Cerebellar nuclear complex (tissue), 1 donor: ENCODE measurements at places on chromosomes 12 and 14.

DNA sequence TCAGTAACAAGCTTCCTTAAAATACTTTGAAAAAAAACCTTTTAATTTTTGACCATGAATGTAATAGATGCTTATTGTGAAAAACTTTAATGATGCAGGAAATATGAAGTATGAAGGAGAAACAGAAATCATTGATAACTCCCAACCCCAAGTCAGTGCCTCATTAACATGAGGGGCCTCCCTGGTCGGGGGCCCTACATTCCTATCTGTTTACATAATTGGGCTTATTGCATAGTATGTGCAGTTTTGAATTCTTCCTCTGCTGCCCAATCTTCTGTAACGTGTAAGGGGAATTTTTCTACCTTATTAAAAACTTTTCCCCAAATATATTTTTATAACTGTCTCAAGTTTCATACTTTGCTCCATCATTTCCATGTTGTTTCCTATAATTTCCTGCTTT, 63.0 kb downstream of the SLC25A47 start:
- no peak for DNase-seq

DNA sequence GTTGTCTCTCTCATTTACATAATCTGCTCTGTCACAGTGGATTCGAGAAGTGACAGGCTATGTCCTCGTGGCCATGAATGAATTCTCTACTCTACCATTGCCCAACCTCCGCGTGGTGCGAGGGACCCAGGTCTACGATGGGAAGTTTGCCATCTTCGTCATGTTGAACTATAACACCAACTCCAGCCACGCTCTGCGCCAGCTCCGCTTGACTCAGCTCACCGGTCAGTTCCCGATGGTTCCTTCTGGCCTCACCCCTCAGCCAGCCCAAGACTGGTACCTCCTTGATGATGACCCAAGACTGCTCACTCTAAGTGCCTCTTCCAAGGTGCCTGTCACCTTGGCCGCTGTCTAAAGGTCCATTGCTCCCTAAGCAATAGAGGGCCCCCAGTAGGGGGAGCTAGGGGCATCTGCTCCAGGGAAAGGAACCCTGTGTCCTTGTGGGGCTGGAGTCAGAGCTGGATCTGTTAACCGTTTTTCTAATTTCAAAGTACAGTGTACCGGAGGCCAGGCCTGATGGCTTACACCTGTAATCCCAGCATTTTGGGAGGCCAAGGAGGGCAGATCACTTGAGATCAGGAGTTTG, 5.1 kb downstream of the ERBB3 start:
- no peak for DNase-seq

DNA sequence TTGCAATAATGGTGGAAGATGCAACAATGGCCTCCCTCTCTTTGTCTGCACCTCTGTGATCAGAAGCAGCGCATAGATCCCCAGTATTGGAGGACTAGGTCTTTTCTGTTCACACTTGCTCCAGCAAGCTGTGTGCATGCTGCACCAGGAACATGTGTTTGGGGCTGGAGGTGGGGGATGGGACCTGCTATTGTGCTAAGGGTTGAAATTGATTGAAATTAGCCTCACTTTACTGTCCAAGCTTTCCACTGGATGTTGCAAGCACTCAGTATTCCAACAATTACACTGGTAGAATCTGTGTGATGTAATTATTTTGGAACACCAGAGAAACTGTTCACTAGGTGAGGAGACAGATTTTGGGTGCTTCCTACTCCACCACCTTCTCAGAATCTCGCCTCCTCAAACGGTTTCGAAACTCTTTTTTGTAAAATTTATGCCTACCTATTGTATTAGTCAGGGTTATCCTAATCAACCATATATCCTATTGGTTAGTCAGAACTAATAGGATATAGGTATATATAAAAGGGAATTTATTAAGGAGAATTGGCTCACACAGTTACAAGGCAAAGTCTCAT, 35.6 kb downstream of the IFT81 start:
- no peak for DNase-seq

GRCh38 chr12:116616536-116617248, 57.5 kb downstream of the MAP1LC3B2 start:
- DNase-seq, result no peak

DNA sequence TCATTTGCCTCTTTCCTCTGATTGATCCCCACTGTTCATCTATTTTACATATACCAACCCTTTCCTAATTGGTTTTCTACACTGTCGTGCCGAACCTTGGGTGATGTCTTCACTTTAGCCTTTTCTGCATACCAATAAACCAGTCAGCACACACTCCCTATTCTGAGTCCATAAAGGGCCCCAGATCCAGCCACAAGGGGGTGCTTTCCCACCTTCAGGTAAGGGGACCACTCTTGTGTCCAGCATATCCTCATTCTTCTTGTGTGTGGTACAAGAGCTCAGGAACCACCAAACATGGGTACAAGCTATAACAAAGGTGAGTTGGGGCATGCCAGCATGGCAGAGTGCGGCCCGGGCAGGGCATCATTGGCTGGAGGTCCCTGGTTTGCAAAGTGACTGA, 859.8 kb downstream of the FSCB start:
- no peak for DNase-seq

- no peak for DNase-seq
Measured at GRCh38 chr12:75641031-75641780, 129.8 kb upstream of the KRR1 start.

- no peak for DNase-seq
Measured at GRCh38 chr12:111163422-111163821, 205.5 kb downstream of the PHETA1 start.

- no peak for DNase-seq
Measured at GRCh38 chr14:72518809-72519377, 375.0 kb downstream of the DPF3 start.

DNA sequence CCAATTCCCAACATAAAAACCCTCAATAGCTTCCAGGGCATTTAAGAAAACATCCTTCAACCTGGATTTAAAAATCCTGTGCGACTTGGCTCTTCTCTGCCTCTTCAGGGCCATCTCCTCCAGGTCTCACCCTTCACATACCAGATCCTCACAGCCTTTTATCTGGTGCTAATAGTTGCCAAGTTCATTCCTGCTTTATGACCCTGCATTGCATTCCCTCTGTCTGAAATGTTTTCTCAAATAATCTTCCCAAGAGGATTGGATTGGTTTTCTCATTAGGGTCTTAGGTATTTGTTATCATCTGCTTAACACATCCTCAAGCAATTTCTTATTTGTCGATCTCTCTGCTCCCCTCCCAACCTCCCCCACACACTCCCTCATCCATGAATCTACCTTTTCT, 832.0 kb downstream of the GALC start:
- no peak for DNase-seq

DNA sequence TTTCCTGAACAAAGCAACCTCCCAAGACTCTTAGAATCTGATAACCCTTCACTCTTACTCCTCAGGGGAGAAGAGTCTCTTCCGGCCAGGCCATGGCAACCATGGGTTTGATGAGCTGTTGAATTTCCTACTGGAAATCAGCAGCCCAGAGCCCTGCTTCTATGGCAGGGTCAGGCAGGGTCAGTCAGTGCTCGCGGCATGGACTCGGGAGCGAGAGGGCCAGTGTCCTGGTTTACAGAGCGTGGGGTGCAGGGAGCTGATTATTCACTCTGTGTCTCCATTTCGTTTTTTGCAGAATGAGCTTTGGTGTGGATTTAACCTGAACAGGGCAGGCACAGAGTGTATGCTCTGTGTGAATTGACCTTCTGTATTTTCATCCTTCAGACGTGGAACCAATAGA, 340.6 kb upstream of the SFSWAP start:
- DNase-seq, result no peak

DNA sequence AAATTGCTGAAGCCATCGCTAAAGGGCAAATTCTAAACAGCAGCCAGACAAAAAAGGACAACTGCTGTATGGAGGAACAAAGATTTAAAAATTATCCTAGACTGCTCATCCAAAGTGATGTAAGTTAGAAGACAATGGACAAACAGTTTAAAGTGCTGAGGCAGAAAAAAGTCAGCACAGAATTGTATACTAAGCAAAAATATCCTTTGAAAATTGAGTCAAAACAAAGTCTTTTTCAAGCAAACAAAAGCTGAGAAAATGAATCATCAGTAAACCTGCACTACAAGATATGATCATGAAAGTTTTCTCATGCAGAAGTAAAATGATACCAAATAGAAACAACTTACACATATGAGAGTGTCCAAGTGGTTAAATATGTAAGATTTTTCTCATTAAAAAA, 43.6 kb downstream of the EML5 start:
- DNase-seq, result no peak
